NCI-H2227 treated with DMSO at 0.1 percent for 48 hours (cell line): ENCODE measurements at places on chromosomes 11 and 22.

DNA sequence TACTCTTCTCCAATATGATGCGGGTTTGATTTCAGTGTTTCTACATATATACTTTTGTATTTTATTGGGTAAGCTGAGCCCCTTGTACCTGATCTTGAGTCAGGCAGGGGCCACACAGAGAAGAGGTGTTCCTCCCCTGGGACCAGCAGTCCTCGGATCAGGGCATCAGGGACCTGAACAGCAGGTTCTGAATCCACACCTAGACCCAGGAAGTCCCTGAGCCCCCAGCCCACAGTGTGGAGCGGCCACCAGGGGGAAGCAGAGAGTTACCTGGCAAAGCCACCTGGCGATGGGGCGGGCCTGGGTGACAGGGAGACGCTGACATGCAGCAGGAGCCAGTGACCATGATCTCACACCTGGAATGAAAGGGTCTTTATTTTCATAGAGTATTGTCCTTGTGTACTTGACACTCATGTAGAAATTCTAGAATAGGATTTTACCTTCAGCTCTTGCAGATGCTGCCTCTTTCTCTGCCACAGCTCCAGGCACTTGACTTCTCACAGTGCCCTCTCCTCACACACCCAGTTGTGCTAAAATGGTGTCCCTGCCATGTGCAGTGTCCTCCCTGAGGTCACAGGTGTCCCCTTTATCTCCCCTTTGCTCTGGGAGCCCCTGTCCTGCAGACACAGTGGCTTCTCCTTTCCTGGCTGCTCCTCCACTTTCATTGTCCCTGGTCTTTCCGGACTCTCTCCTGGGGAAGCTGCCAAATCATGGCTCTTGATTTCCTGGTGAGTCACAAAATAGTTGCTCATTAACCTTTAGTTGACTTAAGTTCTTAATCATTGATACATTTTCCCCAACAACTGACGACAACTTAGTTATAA lies 48.5 kb downstream of the GGTLC2 start:
- no peak for DNase-seq

- no peak for DNase-seq
These were observed 12.0 kb downstream of the STX3 start for GRCh38 chr11:59767225-59767611.

- no peak for DNase-seq
These were observed 123.8 kb downstream of the WT1 start for GRCh38 chr11:32311346-32312065.

DNA sequence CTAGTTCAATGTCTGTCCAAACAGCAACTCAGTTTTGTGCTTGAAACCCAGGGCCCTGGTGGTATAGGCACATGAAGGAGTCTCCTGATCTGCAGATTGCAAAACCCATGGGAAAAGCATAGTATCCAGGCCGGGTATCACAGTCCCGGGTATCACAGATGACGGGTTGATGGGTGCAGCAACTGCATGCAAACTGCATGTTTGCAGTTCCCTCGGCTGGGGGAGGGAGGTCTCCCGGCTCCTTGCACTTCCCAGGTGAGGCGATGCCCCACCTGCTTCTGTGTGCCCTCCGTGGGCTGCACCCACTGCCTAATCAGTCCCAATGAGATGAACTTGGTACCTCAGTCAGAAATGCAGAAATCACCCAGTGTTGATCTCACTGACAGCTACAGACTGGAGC lies 53.9 kb downstream of the KCNQ1 start:
- DNase-seq: no peak

DNA sequence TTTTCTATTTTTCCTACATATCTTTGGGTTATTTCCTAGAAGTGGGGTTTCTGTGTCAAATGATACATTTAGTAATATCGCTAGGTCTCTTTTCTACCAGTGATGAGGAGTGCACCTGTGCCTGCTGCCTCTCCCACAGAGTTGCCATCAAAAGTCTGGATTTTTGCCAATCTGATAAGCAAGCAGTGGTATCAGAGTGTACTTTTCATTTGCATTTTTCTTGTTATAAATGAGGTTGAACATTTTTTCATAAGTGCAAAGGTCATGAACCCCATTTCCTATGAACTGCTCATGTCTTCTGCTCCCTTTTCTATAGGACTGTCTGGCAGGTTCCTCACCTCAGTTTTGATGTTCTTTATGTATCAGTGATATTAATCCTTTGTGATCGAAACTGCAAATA lies 1.7 kb downstream of the TRPM5 start:
- DNase-seq: no peak
